ENCODE measurements at places on chromosomes 7 and 10. TPM values are rescaled to one million over a fixed set of nuclear protein-coding genes. Genes with fewer than 3 reads are reported as not detected.

GRCh38 chr7:28986765-28987110, 28.6 kb upstream of the TRIL start:
- DNase-seq = no peak
- H3K27me3 ChIP-seq = peaks cover 4% of the 10 kb centered on the region

DNA sequence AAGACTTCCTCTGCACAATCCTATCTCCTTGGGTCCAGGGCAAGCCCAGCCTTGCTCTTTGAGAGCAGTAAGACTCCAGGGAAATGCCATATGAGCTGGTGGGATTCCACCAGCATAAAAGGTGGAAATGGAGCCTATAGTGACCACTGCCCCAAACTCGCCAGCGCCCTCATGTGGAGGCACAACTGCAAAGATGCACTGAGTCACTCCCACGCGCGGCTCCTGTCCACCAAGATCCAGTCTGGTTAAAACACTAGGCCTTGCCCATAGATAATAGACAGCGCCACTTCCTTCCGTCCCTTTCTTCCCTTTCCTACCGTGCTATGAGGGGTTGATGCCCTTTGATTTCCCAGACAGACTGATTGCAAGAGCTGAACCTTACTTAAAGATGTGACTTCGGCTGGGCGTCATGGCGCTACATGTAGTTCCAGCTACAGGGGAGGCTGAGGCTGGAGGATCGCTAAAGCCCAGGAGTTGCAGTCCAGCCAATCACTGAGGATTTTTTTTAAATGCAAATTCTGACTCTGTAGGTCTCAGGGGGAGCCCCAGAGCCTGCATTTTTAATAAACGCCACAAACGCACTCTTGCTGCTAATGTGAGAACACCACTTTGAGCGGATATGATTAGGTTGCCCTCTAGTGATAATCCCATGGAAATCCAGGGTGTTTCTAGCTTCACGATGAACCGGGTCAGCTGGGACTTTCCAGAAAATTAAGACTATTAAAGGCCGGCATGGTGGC, 136.5 kb downstream of the EPC1 start:
- H3K4me3 ChIP-seq = no peak overlapping the region
- no peaks in the 10 kb centered on the region for H3K36me3 ChIP-seq
- H3K27me3 ChIP-seq = peaks cover 2% of the 10 kb centered on the region

DNA sequence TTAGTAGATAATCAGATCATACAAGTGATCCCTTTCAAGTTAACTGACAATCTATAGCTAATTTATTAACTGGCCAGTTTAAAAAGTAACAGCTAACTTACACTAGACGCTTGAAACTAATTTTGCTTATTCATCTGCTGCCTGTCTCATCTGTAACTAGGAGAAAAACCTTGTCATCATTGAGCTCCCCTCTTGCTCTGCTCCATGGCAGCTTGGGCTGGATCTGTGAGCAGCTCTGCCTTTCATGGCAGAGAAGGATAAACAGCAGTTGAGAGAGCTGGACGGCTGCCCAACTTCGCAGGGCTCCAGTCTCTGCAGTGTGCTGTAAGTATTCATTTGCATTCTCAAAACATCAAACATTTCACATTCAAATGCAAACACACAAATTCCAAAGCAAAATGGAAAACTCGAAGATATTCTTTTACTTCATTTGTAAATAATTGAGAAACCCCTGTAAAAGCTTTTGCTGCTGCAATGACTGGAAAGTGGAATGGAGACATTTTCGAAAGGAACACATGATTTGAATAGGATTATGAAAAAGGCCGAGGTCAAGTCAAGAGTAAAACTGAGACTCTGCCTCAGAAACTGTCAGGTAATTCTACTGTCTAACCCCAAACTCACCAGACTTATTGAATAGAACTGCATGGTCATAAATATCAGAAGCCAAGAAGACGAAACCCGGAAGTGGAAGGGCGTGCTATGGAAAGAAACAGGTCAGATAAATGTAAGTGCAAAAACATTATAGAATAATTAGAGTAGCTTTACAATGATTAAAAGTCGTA, 17.6 kb downstream of the SLC35B4 start:
- no peak overlapping the region for H3K27ac ChIP-seq
- no peak overlapping the region for H3K4me3 ChIP-seq
- H3K27me3 ChIP-seq = no peaks in the 10 kb centered on the region
- H3K36me3 ChIP-seq = peaks cover 37% of the 10 kb centered on the region

GRCh38 chr7:48285373-48285772, 114.1 kb downstream of the ABCA13 start:
- no peaks in the 10 kb centered on the region for H3K36me3 ChIP-seq
- no peak for DNase-seq
- no peak overlapping the region for H3K4me3 ChIP-seq
- H3K27me3 ChIP-seq = peaks cover 4% of the 10 kb centered on the region
- no peak overlapping the region for H3K27ac ChIP-seq

DNA sequence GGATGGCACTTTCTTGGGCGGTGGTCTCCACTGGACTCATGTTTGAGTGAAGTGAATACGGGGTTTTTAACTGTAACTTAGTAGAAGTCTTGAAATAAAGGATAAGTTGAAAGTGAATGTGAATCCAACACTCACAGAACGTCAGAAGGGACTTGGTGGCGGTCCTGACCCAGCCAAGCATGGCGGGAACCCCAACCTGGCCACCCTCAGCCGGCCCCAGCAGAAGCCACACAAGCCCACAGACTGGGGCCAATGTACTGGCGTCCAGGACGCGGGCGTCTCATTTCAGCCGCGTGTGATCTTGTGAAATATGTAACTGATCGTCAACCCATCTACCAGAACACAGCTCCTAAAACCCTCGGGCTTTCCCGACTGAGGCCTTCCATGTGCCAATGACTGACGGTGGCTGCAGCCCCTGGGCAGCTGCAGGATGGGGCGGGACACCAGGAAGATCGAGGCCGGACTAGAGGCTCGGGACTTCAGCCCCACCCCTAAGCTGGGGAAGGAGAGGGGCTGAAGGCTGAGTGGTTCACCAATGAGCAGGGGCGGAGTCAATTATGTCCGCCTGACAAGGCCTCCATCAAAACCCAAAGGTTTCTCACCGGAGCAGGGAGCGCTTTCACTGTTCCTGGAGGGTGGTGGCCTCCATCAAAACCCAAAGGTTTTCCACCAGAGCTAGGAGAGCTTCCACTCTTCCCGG, 161.5 kb downstream of the MAD1L1 start:
- no peak for DNase-seq
- no peaks in the 10 kb centered on the region for H3K27me3 ChIP-seq
- H3K27ac ChIP-seq = no peak overlapping the region
- peaks cover 19% of the 10 kb centered on the region for H3K4me1 ChIP-seq
- H3K4me3 ChIP-seq = no peak overlapping the region

DNA sequence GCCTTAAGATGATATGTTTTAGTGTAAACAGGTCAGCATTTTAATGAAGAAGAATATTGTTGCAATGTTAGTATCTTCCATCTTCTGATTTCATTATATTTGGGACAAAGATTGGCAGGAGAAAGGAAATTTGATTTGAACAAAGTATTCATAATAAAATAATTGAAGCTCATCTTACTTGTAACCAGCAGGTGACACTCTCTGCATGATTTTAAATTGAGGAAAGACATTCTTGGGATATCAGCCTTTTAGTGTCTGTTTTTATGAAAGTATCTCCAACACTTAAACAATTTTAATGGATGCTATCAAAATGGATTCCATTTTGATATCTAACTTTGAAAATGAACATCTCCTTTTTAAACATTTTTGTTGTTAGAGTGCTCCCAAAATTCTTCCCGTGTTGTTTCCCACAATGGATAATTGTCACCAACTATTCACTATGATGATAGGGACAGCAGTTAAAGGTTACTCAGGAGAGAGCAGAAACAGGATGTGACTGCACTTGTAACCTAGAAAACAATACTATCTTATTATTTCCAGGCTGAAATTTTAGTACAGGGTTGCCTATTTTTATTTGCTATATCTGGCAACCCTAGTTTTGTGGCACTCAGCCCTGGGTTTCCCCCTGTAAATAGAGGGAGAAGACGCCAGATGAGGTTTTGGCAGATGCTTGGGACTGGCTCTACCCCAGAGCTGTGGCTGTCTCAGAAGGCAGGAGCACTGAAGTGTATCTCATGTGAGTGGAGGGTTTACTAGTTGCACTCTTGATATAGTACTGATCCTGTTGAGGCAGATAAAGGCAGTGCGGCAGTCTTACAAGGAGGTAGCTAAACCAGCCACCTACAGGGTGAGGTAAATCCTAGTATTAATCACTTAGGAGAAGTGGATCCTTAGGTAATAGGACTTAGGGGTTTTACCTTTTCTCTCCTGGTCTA, 31.0 kb upstream of the ABCB4 start:
- no peak overlapping the region for H3K27ac ChIP-seq
- no peak for DNase-seq
- H3K4me1 ChIP-seq = peaks cover 2% of the 10 kb centered on the region

DNA sequence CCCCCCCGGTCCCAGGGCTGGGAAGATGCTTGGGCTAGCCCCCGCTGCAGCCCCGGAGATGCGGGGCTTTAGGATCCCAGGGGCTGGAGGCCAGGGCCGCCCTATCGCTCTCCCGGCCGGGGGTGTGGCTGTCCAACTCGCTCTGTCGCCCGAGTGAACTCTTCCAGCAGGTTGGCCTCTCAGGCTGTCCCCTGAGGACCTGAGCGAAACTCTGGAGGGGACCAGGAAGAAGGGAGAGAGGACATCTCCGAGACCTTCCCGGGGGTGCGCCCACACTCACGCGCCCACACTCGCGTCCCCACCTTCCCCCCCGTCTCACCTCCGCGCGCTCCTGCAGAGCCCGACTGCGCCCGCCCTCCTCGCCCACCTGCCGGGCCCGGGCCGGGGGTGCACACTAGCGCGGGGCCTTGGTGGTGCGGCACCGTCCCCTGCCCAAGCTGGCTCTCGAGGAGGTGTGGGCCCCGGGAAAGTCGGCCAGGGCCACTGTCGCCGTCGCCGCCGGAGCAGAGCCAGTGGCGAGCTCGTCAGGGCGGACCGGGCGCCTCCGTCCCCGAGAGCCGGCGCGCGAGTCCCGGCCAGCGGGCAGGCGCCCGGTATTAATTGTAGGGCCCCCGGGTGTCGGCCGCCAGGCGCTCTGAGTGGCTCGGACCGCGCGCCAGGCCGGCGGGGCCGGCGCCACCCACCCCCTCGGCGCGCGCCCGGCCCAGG, 101.7 kb upstream of the SVIL start:
- no peak overlapping the region for H3K27ac ChIP-seq
- peaks cover 11% of the 10 kb centered on the region for H3K27me3 ChIP-seq
- no peaks in the 10 kb centered on the region for H3K36me3 ChIP-seq
- peak; percentile 25 for DNase-seq
- H3K4me1 ChIP-seq = peaks cover 13% of the 10 kb centered on the region

Gene ZNF716
- not detected for total RNA-seq

Gene FGFBP3
- total RNA-seq = 2.2 TPM

Gene EVX1
- not detected for total RNA-seq

Gene TEX36
- not detected for total RNA-seq
